NCI-H510A (cell line): ENCODE measurements at places on chromosomes 6 and 20.

GRCh38 chr6:9103876-9104521 lies 668.7 kb upstream of the SLC35B3 start:
- DNase-seq, result no peak

DNA sequence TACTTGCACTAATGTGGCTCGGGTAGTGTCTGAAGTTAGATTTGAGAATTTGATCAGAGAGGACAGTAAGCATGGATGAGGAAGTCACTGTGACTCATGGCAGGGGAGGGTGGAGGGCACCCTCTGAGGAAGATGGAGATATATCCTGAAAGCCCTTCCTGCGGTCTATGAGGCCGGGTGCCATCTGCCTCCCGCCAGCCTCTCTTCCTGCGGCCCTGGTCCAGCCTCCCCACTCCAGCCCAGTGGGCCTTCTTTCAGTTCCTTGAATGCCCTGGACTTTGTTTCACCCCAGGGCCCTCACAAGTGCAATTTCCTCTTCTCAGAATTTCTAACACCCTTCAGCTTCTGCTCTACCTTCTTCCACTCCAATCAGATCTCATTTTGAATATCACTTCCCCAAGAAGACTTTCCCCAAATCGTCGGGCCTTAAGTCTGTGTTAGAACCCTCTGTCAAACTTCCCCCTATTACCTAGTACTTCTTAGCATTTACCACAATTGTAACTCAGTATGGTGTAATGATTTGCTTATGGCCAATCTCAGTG lies 20.2 kb upstream of the TNFAIP3 start:
- no peak for DNase-seq

GRCh38 chr6:48747471-48747870 lies 636.5 kb upstream of the PTCHD4 start:
- no peak for DNase-seq

- no peak for DNase-seq
Observed at GRCh38 chr6:22356362-22356940, 59.6 kb upstream of the PRL start.

GRCh38 chr6:45933855-45934254 lies 81.8 kb downstream of the CLIC5 start:
- DNase-seq, result no peak

DNA sequence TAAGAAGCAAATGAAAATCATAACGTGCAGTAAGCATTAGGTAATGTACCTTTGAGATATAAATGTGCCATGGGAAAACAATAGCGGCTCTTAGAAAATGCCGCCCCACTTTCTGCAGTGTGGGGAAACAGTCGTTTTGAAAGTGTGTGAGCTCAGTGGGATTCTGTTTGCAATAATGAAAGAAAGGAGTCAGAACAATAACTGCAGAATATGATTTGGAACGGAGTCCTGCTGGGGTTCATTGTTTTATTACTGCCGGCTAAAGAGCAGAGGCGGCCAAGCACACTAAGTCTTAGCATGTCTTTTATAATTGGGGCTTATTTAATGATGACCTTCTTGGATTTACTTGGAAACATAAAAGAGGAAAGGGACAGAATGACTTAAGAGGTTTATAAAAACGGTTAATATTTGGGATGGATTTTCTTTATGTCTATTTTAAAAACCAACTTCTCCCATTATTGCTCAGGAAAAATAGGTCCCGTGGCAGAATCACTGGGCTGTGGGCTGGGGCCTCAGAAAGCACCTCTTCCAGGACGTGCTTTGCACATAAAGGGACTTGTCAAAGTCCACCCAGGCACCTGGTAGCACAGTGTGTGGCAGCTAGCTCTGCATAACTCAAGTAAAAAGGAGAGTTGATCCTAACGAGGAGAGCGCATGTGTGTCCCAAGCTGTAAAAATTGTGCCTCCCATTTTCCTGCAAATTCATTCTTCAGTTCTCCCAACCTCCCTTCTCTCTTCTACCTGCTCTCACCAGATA lies 44.0 kb upstream of the SLC22A16 start:
- DNase-seq, result no peak

DNA sequence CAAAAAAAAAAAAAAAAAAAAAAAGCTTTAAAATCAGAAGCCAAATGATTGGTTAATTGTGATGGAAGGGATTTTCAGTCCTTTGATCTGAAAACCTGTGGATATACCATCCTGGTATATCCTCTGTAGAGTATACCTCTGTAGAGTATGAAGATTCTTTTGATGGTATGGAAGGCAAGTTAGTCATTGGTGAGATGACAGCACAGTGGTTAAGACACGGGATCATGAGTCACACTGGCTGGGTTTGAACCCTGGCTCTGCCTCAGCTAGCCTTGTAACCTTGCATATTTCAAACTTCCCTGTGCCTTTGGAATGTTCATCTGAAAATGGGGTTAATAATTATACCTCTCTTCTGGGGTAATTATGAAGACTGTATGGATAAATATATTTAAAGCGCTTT lies 179.3 kb downstream of the CARMIL1 start:
- DNase-seq, result no peak

DNA sequence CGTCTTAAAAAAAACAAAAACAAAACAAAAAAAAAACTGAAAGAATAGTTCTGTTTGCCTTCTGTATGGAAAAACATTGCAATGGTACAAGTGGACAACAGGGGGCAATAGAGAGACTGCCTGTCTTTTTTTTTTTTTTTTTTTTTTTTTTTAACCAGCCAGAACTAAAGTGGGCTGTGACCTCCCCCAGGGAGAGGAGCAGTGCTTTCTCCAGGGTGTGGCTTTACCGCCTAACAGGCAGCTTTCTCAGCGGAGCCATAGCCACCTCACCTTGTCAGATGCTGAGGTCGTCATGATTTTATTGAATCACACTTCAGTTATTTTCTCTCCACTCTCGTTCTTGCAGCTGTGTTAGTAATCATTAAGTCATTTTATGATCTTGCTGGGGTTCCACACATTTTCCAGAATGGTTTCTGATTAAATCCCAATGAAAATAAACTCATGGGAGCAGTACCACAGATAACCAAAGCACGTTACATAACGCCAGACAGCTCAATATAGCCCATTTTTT lies 78.4 kb downstream of the GMPR start:
- DNase-seq, result no peak

DNA sequence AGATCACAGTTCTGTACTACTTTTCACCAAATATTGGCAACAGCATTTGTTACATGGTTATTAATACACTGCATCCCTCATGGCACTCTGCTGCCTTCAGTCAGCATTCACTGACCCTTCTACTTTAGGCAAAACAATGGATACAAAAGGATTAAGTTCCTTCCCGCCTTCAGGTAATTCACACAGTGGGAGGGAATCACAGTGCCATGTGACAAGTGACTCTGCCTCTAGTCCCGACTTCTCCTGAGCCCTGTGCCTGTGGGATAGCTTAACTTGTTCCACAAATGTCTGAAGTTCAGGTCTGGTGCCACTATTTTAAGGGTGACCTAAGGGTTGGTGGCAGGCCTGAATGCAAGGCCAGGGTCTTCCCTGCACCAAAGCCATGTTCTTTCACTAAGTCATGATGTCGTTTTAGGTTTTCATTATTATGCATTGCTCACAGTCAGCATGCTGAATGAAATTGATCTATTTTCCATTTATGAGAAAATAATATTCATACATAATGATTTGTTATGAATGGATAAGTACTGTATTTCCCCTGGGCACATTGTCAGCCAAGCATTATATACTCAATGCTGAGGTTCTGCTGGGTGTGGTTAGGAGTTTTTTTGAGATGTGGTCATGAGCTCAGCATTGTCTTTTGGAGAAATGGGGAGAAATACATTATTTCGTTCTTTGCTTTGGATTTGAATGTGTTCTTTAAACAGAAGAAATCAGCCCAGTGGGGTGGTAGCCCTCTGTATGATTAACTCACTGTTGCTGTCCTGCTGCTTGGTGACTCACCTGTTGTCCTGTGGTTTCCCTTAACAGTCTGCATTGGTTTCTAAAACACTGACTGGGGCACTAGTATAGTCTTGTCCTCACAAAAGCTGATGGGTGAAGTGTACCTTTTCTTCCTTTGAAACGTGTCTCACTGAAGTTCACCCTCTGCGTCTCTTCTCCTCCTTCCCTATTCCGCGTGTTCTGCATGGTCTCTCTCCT lies 66.4 kb downstream of the AFDN start:
- no peak for DNase-seq

DNA sequence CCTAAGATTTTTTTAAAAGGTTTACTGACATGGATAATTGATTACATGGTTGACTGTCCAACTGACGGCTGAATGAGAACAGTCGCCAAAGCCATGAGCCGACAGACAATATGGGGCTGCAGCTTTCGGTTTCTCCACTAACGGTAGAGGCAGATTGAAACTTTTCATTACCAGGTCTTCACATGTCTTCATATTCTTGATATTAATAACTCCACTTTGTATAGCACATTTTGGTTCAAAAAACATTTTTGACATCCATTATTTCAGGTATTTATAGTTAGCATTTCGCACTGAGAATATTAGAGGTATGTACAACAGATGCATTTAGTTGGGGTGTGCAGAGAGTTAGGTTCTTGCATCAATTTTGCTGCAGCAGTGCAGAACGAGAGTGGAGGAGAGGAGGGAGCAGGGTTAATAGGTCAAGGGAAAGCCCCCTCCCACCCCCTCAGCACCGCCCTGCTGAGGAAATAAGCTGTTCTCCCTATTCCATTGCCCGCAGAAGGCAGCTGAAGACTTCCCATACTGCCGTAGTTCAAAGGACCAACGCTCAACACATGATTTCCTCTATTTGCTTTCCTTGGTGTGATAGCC lies 73.6 kb upstream of the ADTRP start:
- DNase-seq, result no peak

GRCh38 chr6:121305957-121306607 lies 28.2 kb downstream of the TBC1D32 start:
- no peak for DNase-seq

DNA sequence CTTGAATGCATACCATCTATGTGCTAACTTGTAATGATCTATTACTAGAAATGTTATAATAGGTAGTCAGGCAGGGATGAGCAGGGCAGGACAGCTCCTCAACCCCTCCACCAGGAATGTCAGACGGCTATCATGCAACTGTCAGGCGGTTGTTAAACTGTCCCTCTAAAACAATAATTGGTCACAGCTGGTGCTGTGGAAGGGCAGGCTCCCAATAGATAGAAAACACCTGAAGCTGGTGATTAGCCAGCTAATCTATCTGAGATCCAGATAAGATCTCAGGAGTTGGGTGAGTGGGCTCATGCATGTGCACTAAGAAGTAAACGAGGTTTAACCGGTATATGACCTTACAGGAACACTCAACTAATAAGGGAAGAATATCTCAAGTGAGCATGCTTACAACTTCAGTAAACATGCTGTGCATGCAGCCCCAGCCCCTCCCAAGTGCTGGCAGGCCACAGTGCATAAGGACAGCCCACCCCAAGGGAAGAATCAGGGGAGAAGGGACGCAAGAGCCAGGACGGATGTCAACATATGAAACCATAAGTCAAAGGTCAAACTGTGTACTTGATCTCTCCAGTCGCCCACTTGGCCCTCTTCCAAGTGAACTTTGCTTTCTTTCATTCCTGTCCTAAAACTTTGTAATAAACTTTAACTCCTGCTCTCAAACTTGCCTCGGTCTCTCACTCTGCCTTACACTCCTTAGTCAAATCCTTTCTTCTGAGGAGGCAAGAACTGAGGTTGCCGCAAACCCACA lies 566.2 kb upstream of the NRSN1 start:
- no peak for DNase-seq

- no peak for DNase-seq
Observed at GRCh38 chr6:161272635-161273273, 1.1 kb downstream of the AGPAT4 start.

DNA sequence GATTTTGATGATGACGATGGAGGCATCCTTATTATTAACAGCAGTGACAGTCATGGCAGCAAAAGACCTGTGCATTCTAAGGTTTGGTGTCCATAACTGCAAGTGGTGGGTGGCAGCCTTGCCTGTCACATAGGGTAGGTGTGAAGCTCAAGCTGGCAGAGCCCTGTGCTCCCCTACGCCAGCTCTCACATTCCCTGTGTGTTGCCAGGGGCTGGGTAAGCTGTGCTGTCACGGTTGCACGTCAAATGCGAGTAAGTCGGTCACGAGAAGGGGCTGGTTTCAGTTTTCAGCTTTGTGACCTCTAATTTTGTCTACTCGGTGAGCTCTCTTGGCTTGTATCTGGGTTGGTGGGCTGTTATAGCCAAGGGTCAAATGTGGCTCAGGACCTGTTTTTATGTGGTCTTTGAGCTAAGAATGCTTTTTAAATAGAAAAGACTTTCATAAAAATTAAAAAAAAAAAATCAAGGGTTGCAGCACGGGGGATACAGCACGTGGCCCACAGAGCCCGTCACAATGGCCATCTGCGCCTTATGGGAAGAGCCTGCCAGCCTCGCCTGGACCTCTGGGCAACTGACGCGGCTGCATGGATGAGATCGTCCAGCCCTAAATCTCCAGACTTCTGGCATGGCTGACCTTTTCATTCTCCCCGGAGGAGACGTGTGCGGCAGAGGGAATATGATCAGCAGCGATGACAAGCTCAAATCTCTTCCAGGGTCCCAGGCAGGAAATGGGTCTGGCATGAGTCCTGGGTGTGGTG lies 148.5 kb downstream of the PHACTR3 start:
- DNase-seq, result no peak

- DNase-seq, result no peak
Observed at GRCh38 chr6:36804563-36804962, 34.7 kb downstream of the CPNE5 start.

DNA sequence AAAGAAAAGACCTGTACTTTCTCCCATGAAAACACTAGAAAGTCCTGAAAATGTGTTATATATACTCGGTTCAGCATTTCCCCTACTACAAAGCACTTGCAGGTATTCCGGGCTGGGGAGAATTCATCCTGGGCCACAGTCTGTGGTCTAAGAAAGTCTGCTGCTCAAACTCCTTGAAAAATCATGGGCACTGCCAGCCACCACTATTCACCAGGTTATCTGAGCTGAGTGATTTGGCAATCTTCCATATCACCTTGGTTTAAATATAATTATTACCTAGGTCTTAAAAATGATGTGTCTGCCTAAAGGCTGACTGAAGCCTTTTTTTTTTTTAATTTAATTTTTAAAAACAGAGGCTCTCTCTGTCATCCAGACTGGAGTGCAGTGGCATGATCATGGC lies 11.3 kb downstream of the FKBP5 start:
- no peak for DNase-seq

GRCh38 chr20:31560094-31560745 lies 44.9 kb upstream of the ID1 start:
- DNase-seq, result no peak

GRCh38 chr6:109013656-109014305 lies 80.9 kb downstream of the SESN1 start:
- no peak for DNase-seq

DNA sequence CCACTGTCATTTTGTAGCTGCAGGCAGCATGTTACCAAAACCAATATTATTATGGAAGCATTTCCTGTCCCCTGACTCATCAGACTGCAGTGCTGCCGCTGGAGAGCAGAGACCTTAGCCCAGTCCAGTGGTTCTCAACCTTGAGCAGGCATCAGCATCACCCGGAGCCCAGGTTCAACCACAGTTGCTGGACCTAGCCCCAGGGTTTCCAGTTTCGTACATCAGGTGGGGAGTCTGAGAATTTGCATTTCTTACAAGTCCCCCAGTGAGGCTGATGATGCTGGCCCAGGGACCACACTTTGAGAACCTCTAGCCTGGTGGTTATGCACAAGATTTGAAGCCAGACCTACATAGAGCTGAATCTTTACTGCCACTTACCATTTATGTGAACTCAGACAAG lies 47.3 kb downstream of the LY86 start:
- DNase-seq, result no peak
